ENCODE measurements at places on chromosomes 11 and 22.

DNA sequence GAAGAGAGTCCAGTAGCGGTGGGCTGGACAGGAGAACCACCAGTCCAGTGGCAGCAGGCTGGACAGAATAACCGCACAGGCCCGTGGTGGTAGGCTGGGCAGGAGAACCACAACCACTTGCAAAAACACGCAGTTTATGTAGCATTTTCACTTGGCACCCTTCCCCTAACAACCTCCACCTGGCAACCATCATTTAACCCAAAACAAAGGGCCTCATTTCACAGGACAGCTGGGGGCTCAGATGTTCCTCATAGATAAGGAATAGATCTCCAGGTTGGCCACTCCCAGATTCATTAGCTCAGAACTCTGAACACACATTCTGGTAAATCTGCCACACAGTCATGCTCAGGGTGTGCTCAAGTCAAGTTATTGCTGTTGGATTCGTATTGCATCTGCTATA, 41.2 kb downstream of the SYTL2 start:
- no peak overlapping the region for H3K4me3 ChIP-seq
- H3K27me3 ChIP-seq = peaks cover 2% of the 10 kb centered on the region
- no peaks in the 10 kb centered on the region for H3K36me3 ChIP-seq
- no peak overlapping the region for H3K27ac ChIP-seq
- peaks cover 6% of the 10 kb centered on the region for H3K4me1 ChIP-seq

- H3K4me3 ChIP-seq = no peak overlapping the region
- no peaks in the 10 kb centered on the region for H3K27me3 ChIP-seq
- no peak for DNase-seq
- no peaks in the 10 kb centered on the region for H3K36me3 ChIP-seq
- no peaks in the 10 kb centered on the region for H3K4me1 ChIP-seq
Measured at GRCh38 chr11:111089759-111090158, 155.8 kb upstream of the POU2AF2 start.

- no peaks in the 10 kb centered on the region for H3K27me3 ChIP-seq
- no peak for DNase-seq
- no peak overlapping the region for H3K27ac ChIP-seq
- H3K36me3 ChIP-seq = no peaks in the 10 kb centered on the region
- no peak overlapping the region for H3K4me3 ChIP-seq
- no peaks in the 10 kb centered on the region for H3K4me1 ChIP-seq
Measured at GRCh38 chr11:21385669-21386440, 716.5 kb downstream of the NELL1 start.

DNA sequence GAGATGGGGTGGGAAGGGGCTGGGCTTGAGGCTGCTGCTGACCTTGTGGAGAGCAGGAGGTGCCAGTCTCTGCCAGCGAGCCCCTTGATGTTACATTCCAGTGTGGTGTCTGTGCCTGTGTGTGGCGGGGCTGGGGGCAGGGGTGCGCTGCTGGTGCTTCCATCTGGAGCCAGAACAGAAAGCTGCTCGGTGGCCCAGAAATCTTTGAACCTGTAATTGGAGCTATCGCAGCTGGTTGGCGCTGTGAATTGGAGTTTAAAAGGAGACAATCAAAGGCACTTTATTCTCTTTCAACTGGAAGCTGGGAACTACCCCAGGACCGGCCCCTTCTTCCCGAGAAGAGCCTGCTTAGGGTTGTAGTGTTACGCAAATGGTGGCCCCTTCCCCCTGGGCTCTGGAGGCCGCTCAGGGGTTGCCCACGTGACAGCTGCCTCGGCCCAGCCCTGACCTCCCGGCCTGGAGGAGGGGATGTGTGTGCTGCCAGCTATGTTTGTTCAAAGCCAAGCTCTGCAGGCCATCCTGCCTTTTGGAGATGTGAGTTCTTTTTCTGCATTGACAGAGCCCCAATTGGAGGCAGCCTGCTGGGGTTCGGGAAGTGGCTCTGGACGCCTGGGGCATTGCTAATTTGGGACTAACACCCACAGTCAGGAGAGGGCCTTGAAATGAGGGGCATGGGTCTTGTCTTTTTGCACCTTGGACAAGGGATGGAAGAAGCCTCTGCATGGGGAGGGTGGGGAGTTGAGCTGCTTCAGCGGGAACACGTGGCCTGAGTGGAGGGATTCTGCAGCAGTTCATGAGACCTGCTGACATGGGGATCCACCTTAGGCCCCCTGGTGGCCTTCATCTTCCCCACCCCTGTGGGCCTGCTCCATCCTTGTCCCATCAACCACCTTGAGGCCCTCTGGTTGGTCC, 14.0 kb upstream of the ARSA start:
- H3K27ac ChIP-seq = no peak overlapping the region
- H3K36me3 ChIP-seq = no peaks in the 10 kb centered on the region
- DNase-seq = no peak
- H3K4me3 ChIP-seq = no peak overlapping the region
- no peaks in the 10 kb centered on the region for H3K4me1 ChIP-seq

DNA sequence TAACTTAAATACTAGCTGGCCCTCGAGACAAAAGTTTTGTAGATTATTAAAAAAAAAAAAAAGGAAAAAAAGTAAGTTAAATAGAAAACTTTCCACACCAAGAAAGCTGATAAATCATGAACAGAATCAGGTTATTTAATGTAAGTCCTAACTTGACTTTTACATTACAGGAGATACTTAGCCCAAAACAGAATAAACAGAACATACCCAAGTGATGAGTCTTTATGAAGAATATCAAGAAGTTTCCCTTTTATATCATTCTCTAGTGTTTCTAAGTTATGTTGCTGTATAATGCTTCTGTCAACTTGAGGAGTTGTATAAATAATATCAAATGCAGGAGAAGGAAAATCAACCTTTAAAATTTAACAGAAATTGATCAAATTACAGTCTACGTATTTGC, 44.5 kb upstream of the RPS13 start:
- H3K27ac ChIP-seq = no peak overlapping the region
- DNase-seq = no peak
- H3K4me1 ChIP-seq = no peaks in the 10 kb centered on the region
- no peak overlapping the region for H3K4me3 ChIP-seq
- H3K36me3 ChIP-seq = no peaks in the 10 kb centered on the region
